ENCODE measurements at places on chromosomes 13 and 19.

GRCh38 chr13:21050288-21051197 lies 10.8 kb downstream of the LATS2 start:
- no peak for DNase-seq

DNA sequence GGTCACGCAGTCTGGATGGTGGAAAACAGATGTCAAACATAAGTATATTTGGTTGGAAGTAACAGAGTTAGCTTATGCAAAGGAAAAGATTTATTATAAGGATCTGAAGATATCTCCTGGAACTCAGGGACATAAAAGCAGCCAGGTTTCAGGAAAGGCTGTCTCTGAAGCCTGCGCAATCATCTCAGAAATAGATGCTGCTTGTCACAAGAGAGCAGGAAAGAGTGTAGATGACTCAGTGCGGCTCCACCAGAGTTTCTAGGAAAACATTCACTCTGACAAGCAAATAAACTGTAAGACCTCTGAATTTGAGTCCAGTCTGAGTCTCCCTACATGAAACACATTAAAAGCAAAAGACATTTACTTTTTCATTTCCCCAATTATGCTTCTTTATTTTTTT lies 220.4 kb upstream of the HTR2A start:
- no peak for DNase-seq

GRCh38 chr19:397941-398706 lies 10.8 kb downstream of the C2CD4C start:
- DNase-seq = no peak

DNA sequence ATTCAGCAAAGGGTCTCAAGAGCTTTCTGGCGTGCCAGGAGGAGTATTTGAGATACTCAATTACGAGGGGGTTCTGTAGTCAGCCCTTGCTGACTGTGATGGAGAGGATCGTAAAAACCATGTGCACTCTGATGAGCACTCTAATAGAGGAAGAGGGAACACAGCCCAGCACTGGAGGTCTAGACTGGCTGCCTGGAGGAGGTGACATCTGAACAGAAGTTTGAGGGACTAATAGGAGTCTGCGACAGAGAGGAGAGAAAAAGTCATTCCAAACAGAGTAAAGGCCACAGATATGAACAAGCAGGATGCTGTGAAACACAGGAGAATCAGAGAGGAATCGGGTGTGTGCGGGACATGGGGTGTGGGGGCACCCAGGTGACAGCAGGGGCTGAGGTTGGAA lies 79.4 kb downstream of the DPF1 start:
- no peak for DNase-seq

GRCh38 chr13:91134803-91135184 lies 212.7 kb upstream of the MIR17HG start:
- DNase-seq = no peak

GRCh38 chr13:33105387-33106005 lies 89.3 kb downstream of the KL start:
- DNase-seq = no peak

- DNase-seq = no peak
These were observed 75.2 kb downstream of the WDFY2 start for GRCh38 chr13:51659276-51660127.

DNA sequence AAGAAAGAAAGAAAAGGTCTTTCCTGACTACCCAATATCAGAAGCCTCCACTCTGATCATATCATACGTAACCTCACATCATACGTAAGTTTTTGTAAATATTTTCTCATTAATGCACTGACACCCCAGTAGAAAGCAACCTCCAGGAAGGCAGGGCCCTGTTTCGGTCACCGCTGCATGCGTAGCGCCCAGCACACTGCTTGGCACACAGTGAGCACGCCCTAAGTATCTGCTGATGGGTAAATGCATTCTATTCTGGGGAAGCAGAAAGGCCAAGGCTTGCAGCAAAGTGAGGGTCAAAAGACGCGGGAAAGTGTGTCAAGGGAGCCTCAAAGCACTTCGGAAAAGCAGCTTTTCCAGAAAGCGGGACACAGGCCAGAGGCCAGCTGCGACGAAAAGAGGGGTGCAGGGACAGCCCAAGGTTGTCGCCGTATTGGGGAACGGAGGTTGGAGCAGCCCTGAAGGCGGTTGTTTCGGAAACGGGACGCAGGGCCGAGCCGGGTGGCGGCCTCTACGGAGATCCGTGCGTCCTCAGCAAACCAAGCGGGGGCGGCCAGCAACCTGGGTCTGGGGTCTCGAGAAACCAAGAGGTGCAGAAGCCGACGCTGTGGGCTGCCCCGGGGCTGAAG lies 463 bp downstream of the SUGP1 start:
- no peak for DNase-seq

DNA sequence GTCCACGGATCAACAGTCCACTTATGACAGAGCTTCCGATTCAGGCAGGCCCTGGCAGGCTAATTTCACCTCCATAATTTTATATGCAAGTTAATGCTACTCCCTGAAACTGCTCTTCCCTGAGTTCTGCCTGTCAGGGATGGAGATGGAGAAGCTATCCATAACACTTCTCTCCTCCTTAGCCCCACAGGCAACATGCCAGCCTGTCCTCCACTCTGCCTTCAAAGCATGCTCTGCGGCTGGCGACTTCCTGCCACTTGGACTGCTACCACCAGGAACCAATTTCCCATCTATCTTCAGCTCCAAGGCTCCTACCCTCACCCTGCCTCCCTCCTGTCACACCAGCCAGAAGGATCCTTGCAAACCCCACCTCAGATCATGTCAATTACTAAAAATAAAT lies 35.4 kb downstream of the GSX1 start:
- no peak for DNase-seq

- no peak for DNase-seq
These were observed 7.5 kb upstream of the LRP3 start for GRCh38 chr19:33186431-33187182.

GRCh38 chr13:21901811-21902708 lies 231.2 kb downstream of the FGF9 start:
- DNase-seq = no peak

GRCh38 chr19:33214596-33214995 lies 11.1 kb downstream of the SLC7A10 start:
- DNase-seq = no peak

DNA sequence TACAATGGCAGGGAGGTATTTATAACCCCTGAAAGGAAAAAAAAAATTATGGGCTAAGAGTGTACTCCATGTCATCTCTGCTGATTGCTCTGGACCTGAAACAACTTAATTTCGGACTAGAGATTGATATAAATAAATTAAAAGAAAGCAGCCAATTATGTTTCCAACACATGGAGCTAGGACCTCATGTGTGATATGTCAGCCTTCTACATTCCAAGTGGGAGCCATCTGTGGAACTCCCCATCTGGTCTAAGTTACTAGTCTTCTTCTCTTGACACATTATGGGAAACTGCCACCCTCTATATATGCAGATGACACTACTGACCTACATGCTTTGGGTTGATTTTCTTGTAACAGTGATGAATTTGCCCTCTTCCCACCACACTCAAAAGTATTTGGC lies 86.1 kb downstream of the FLT1 start:
- DNase-seq = no peak

- no peak for DNase-seq
These were observed 3.0 kb upstream of the APC2 start for GRCh38 chr19:1446713-1447481.

DNA sequence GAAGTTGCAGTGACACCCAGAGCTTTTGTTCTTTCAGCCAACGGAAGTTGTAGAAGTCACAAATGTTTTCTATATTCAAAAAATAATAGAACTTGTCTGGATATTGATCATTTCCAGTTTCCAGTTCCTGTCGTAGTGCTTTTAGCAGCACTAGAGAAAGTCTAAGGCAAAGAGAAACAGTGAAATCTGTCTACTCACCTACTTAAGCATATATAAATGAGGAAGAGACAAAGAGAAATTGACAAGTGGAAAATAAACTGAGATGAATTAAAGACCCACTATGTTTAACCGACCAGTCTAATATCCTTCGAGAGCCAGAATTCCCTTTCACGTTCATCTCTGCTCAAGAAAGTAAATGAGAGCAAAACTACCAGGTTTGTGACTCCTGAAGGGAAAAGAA lies 36.7 kb downstream of the DACH1 start:
- DNase-seq = no peak

- peak; percentile 40 for DNase-seq
These were observed 50.4 kb downstream of the MYO9B start for GRCh38 chr19:17125728-17126677.

DNA sequence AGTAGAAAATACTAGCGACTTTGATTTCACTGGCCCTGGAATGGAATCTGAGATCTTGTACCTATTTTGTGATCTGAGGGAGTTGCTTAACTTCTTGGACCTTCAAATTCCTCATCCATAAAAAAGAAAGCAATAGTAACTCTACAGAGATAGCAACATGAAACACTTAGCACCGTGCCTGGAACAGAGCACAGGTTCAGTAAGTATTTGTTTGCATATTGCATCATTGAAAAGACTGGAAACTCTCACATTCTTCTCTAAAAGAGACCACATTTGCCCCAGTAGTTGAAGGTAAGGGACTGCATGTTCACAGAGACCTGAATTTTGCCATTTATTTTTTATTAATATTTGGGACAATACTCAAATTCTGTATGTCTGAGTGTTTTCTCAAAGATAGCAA lies 358.1 kb downstream of the COG6 start:
- DNase-seq = no peak

GRCh38 chr13:40316301-40316700 lies 350.1 kb downstream of the FOXO1 start:
- no peak for DNase-seq

GRCh38 chr19:19421299-19421696 lies 15.8 kb downstream of the GATAD2A start:
- DNase-seq = no peak

DNA sequence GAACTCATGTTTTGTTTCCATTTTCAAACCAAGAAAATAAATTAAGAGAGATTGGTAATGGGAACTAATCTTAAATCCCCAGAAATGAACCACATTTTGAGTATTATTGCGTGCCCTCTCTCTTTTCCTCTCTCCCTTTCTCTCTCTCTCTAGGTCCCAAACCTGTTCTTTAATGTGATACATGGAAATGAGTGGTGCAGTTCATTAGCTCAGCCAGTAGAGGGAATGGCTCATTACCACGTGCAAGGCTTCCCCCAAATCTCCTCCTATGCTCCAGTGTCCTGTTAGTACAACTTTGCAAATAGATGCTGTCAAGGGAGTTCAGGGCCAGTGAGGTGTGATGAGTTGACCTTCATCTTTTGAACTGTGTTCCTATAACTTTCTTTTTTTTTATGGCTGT lies 178.4 kb downstream of the FGF9 start:
- no peak for DNase-seq

- no peak for DNase-seq
These were observed 142.4 kb downstream of the MYCBP2 start for GRCh38 chr13:77184455-77184854.

GRCh38 chr19:389255-389934 lies 19.6 kb downstream of the C2CD4C start:
- no peak for DNase-seq

DNA sequence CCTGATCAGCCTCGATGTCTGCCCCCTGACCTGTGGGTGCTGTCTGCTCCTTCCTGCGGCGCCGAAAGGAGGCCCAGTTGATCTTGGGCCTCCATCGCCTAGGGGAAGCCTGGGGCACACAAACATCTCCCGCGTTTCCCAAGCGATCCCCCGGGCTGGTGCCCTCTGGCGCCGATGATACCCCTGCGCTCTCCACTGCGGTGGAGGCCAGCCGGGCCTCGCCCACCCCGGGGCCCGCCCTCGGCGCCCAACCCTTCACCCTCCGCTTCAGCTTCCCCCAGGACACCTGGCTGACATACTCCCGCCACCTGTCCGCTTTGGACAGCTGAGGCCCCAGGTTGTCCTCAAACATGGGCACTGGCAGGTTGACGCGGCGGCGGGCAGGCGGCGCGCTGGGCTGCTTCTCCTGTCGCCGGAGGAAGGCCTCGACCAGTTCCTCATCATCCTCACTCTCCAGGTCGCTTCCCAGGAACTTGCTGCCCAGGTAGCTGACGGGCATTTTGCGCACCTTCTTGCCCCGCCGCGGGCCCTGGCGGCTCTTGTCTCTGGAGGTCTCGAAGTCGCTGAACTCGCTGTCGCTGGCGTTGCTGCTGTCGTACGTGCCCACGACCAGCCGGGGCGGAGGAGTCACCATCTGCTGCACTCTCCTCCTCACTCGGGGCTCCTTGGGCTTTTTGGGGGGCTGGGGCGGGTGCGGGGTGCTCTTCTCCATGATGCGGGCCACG lies 1.3 kb downstream of the CCDC8 start:
- DNase-seq = no peak

DNA sequence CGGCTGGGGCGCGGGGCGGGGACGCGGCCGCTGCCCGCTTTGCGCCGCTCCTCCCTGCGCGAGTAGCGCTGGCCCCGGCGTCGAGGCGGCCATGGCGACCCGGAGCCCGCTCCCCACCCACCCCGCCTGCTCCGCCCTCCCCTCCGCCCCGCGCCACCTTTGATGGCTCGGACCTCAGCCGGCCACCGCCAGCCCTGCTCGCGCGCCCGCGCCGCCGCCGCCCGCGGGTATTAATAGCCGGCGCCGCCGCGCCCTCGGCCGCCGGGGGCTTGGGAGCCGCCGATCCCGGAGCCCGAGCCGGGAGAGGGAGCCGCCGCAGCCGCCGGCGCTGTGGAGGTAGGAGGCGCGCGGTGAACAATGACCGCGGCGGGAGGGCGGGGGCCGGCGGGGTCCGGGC lies 261 bp downstream of the FARP1 start:
- DNase-seq = no peak

DNA sequence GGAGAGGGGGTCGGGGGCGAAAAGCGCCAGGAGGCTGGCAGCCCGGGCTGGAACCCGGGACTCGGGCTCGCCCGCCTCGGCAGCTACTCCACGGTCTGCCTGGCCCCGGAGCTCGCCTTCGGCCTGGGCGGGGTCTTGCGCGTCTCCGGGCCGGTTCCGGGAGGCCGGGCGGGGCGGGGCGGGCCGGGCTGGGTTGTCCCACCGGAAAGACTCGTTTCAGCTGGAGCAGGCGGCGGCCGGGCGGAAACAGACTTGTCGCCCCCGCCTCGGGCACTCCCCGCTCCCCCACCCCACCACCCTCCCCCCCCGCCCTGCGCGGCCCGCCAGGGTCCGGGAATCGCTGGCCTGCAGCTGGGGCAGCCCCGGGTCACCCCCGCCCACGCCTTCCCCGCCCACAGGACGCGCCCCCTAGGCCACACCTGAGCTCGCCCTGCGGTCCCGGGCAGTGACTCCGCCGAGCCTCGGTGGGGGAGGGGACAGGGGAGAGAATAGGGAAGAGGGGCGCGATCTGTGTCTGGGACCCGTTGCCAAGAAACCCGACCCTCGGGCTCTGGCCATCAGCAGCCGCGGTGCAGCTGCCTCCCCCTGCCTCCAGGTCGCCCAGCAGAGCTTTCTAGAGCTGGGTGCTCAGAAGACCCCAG lies 109.4 kb downstream of the KCTD15 start:
- DNase-seq = no peak

DNA sequence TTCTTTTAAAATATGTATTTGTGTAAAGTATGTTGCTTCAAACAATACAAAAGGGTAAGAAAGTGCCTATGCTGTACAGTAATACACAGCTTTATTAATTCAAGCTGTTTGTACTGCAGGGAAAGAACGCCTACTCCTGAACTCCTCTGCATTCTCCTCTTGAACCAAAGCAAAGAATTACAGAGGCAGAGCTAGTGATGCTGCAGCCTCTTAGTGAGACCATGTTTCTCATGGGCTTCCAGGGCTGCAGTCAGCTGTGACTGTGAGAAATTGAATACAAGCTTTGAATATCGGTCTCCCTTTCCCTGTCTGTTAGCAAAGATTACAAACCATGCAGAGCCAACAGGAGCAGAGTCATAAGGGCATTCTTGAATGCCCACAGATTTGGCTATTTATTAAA lies 248.5 kb downstream of the SLITRK1 start:
- no peak for DNase-seq

- DNase-seq = no peak
These were observed 9.0 kb upstream of the USP29 start for GRCh38 chr19:57110592-57111328.

Data from activated CD8-positive, alpha-beta memory T cell treated with anti-CD3 and anti-CD28 coated beads for 1 hour (primary cell).